ENCODE measurements at places on chromosomes 12 and 14.

DNA sequence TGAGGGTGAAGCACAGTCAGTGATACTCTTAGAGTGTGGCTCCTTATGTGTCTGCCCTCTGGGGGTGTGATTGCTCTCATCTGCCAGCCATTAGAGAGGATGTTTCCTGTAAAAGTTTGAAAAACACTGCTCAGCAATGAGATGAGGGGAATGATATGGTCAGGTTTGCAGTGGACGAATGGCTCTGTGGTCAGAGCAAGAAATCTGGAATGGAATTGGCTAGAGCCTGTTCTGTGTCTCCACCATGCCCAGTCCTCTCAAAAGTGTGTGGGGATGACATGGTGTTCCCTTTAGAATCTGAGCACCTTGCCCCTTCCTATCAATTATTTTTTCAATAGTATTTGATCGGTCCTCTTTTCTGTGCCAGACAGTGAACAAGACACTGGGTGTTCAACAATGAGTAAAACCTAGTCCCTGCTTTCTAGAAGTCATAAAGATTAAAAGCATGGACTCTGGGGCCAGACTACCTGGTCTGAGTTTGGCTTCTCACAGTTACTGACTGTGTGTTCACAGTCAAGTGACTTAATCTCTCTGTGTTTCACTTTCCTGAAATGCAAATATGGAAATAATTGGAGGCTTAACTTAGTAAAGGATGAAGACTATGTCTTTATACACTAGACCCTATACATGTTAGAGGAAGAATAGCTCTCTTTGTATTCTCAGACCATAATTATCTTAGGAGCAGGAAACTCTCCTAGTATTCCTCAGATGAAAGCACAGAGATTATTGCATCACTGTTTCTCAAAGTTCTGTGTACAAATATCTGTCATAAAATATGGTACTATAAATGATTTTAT, 1.6 kb downstream of the ACSS3 start:
- DNase-seq: no peak

GRCh38 chr12:109736552-109737108, 23.0 kb downstream of the FAM222A start:
- no peak for DNase-seq

GRCh38 chr12:8157484-8158198, 826 bp downstream of the ZNF705A start:
- DNase-seq: no peak

- DNase-seq: peak; percentile 88
These were observed at the start of gene EPS8 for GRCh38 chr12:15789220-15790171. Gene EPS8 (minus strand): TSS chr12:15789388. CDS start chr12:15682951, 106,437 bp downstream.

GRCh38 chr14:71658261-71658860, 273.9 kb upstream of the RGS6 start:
- no peak for DNase-seq

DNA sequence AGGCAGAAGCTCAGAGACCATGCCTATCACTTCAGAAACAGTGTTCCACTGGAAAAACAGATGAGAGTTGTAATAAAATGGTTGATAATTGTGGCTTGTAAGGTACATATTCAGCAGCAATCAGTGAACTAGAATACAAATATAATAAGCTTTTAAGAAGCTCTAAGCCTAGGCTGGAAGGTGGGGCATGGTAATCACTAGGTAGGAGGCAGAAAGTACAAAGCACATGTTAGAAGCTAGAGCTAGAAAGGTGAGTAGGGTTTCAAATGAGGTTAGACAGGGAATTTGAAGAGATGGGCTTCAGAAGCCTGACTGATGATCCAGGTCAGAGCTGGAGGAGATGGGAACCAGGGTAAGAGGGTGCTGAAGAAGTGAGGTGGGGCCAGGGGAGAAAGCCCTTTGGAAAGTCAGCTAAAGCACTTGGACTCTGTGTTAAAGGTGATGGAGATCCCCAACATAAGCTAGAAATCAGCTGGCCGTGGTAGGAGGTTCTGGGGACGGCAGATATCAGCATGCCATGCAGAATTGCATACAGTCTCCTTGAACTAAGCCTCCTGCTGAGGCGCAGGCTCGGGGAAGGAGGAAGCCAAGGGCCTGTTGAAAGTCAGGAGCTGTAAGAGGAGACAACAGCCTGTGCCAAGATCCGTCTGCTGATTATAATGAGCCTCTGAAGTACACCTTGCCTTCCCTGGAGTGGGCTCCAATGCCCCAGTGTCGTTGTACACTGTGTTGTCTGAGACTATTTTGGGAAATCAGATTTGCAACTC, 659.4 kb downstream of the BCL11B start:
- no peak for DNase-seq

GRCh38 chr12:119369907-119370546, 35.5 kb downstream of the CCDC60 start:
- no peak for DNase-seq

- no peak for DNase-seq
These were observed 101.6 kb upstream of the PLXNC1 start for GRCh38 chr12:94046626-94047410.

DNA sequence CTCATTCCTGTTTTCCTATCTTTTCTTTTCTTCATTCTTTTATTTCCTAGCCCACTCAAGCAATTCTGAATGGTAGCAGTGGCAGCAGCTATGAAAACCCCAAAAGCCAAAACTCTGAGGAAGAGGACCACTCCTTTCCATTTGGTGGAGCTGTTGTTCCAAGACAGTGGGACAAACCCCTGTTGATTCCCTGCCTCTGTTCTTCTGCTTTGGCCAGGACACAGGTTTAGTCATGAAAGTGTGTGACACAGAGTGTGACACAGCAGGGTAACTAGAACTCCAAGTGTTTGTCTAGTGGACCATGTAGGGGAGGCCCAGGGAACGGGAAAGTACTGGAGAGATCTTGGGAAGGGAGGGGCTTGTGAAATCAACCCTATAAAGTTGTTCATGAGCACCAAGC, 71.1 kb downstream of the PTCSC3 start:
- DNase-seq: no peak

DNA sequence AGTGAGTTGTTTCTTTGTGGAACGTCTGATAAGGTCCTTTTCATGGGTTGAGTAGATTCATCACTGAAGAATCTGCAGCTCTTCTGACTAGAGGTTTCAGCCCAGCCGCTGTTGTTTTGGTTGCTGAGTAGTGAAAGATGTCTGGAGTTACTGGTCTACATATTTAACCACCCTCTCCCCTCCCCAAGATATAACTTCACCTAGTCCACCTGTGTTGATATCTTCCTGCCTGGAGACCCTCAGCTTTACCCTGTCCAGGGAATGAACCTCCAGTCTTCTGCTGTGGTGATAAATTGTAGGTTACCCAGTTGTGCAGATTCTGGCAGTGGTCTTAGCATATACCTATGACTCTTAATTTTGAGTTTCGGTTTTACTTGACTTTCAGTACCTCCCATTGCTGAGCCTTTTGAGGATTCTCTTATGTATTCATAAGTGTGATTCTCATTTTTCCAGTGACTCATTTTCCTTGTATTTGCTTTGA, 62.9 kb downstream of the CCDC91 start:
- peak; percentile 38 for DNase-seq

- no peak for DNase-seq
These were observed 79.0 kb downstream of the ANO6 start for GRCh38 chr12:45294906-45295305.

DNA sequence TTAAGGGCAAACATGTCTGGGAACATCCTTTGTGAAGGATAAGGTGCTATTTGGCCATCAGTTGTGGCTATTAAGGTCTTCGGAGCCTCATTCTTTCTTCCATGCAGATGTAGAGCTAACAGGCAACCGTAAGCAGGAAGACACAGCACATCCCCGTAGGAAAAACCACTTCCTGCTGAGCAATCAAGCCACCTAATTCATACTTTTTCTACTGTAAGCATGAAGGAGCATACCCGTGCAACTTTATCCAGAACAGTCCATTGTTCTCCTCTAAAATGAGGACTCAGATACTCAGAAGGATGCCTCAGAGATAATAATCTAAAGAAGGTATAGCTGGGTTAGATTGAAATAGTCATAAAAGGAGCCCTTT, 232.0 kb downstream of the PPM1H start:
- no peak for DNase-seq

- no peak for DNase-seq
These were observed 2.7 kb upstream of the KLHL33 start for GRCh38 chr14:20438664-20439063.

DNA sequence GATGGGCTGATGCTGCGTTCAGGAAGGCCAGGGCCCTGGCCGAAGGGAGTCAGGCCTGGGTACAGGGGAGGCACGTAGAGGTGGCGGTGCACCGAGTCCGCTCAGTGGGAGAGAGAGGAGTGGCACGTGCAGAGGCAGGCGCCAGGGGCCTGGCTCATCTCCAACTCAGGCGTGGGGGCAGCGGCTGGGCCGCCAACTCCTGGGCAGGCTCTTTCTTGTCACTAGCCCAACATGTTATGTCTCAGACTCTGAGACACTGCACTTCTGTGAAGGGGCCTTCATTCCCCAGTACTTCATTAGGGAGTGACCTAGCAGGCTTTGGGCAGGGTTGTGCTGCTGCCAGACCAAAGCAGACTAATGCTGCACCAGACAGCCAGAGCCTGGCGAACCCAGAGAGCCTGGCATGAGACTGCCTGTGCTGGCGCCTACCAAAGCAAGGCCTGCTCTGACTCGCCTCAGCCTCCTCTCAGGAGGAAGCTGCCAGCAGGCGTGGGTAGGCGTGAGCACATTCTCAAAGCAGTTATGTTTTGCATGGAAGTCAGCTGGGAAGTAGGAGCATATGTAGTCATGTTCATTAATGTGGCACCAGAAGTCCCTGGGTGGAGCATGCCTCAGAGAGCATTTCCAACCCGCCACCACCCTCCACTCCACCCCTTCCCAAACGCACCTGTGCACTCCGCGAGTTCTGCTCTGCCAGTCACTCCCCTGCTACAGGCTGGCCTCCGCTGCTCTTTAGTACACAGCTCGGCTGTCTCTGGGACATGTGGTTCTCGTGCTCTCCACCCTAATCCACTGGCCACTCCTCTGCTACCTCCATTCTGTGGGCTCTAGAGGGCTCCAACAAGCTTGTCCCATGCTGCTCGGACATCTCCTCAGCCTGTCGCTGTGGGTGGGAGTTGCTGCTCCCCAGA, 9.7 kb downstream of the CKB start:
- no peak for DNase-seq

- no peak for DNase-seq
These were observed 37.5 kb downstream of the TM7SF3 start for GRCh38 chr12:26976687-26977086.

DNA sequence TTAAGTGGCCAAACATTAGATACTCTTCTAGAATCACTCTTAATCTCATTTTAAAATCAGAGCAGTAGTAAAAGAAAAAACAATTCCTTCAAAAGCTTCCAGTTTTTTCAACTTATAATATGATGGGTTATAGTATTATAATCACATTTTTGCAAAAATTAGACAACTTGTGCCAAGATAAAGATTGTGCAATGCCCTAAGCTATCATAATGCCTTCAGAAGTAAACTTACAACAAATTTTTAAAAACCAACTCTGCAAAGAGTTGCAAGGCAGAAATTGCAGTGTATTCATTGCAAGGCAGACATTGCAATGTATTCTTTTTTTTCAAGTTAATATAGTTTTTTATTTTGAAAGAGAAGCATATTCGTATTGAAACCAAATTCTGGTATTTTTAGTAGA, 47.2 kb upstream of the KITLG start:
- no peak for DNase-seq

GRCh38 chr12:89154743-89155499, 197.4 kb downstream of the DUSP6 start:
- DNase-seq: no peak

GRCh38 chr12:113260127-113260526, 38.9 kb downstream of the TPCN1 start:
- DNase-seq: no peak

- DNase-seq: no peak
These were observed 64.2 kb upstream of the IFNG-AS1 start for GRCh38 chr12:67925077-67925476.

DNA sequence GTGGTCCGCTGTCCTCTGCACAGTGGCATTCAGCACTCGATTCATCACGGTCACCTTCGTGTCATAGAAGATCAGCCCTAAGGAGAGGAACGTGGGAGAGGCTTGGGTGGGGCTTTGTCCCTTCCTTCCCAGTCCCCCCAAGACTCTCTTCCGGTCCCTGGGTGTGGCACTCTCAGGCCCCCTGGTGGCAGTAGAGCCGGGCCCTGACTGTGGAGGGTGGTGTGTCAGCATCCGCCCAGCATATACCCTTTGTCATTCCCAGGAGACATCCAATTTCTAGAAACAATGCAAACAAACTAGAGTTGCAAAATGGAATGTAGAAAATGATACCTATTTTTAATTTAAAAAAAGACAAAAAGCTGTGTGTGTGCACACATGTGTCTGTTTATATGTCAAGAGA, 45.0 kb downstream of the TRAFD1 start:
- DNase-seq: peak; percentile 24

- DNase-seq: no peak
These were observed 5.4 kb upstream of the AMHR2 start for GRCh38 chr12:53418221-53418620.

DNA sequence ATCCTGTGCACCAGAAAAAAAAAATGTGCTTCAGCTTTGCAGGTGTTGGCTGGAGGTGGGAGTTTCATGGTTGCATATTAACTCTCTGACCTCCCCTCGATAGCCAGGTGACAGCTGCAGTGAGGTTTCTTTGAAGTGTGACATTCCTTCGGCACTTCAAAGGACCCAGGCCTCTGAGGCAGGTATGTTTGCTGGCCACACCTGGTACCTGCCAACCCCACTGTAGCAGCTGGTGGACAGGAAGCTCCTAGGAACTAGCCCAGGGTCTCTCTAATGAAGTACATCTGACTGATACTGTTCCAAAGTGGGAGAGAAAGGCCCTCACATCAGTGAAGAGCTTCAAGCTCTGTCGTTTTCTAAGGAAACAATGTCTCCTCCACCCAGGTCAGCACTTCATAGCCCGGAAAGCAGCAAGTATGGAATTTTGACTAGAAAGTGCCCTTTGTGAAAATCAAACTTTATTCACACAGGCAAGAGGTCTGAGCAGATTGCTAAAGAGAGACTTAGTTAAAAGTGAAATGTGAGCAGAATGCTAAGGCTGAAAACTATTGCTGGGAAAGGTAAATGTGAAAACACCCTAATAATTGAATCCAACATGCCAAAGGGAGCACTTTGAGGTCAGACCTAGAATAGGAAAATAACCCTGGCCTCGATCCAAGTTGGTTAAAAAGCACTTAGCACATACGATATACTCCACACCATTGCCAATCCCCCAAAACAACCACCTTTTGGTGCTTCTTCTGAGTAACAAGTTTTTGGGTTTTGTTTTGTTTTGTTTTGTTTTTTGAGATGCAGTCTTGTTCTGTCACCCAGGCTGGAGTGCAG, 71.3 kb downstream of the PHLDA1 start:
- DNase-seq: no peak

- no peak for DNase-seq
These were observed 7.0 kb downstream of the ERP27 start for GRCh38 chr12:14931359-14931758.

- DNase-seq: no peak
These were observed 43.8 kb downstream of the MED13L start for GRCh38 chr12:116233669-116234068.
